ENCODE measurements at places on chromosomes 16 and 17.

- DNase-seq = no peak
These were observed 15.4 kb downstream of the SMTNL2 start for GRCh38 chr17:4599505-4600281.

DNA sequence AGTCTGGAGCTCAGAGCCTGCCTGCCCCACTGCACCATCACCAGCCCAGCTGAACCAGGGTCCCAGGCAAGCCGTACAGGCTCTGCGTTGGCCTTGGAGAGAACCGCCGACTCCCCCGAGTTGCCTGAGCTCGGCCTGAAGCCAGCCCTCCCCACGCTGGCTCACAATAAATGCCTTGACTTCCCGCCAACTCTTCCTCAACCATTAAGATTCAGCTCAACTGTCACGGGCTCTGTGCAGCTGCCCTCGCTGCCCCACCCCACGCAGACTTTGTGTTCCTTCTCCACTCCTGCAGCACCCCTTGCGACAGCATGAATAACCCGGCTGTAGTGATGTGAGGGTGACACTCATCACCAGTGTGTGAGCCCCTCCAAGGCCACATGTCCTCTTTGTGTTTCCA, 4.8 kb upstream of the QPRT start:
- no peak for DNase-seq

GRCh38 chr17:48159232-48159631, 51.7 kb downstream of the SNX11 start:
- DNase-seq = no peak

GRCh38 chr17:49899191-49899485, 51.3 kb upstream of the TAC4 start:
- DNase-seq = no peak

- DNase-seq = no peak
These were observed 15.4 kb upstream of the NLRC3 start for GRCh38 chr16:3592559-3592958.

- DNase-seq = no peak
These were observed 2.2 kb upstream of the UQCRC2 start for GRCh38 chr16:21950782-21951521.

DNA sequence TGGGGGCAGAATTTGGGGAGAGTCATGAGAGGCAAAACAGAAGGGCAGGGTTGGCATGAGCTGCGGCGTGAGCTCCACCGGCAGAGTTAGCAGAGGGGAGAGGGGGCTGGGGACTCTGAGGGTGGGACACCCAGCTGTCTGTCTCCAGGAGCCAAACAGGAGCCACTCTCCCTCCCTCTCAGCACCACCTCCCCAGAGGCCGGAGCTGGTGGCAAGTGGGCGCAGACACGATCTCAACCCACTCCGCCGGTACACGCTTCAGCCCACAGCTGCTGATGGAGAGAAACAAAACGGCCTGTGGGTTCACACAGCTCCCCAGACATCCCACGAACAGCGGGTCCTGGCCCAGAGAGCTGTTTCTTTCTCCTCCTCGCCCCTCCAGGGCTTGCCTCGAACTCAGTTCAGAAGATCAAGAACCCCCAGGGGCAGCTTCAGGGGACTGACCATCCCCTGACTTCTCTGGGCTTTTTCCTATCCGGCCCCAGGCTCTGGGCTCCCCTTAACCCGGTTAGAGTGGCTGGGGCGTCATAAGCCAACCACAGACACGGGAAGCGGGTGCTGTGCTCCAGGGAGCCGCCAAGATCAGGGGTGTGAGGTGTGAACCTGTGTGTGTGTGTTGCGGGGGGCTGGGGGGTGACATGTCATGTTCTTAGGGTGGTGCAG, 7.6 kb downstream of the RHBDF2 start:
- no peak for DNase-seq
